ENCODE measurements at places on chromosomes 3 and 15.

GRCh38 chr3:34948517-34948916 lies 690.8 kb upstream of the ARPP21 start:
- no peak for DNase-seq

- no peak for DNase-seq
These were observed 462.7 kb upstream of the ATP11B start for GRCh38 chr3:182330646-182331045.

DNA sequence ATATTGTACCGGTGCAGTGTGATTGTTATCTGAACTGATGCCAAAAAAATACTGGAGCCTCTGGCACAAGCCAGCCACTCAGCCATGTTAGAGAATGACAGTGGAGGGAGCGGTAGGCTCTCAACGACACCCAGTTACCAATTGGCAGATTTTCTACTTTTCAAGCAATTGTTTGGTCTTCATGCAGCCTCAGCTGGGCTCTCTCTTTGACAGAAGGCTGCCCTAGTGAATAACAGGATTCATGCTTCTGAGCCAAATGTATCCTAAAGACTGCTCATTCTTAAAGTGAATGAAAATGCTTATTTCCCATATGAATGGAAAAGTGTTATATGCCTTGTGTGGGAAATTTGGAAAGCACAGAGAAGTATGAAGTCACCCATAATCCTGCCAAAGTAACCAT lies 261.2 kb upstream of the TRIM42 start:
- DNase-seq, result no peak

GRCh38 chr3:194105292-194105691 lies 30.7 kb upstream of the HES1 start:
- DNase-seq, result no peak

DNA sequence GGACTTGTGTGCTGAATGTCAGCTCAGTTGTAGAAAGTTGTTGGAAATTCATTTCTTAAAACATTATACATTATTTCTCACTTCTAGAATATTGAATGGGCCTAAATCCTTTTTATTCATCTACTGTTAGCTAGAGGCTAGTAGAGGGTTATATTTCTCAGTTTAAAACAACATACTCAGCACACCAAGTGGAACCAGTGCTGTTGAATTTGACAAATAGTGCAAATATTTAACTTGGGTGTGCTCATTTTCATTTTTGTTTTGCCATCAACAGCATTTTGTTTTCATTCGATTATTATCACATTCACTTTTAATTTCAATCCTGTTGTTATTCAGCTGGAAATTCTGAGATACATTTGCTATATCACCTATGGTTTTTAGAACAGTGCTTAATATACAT lies 269.4 kb upstream of the PEX5L start:
- DNase-seq, result no peak

DNA sequence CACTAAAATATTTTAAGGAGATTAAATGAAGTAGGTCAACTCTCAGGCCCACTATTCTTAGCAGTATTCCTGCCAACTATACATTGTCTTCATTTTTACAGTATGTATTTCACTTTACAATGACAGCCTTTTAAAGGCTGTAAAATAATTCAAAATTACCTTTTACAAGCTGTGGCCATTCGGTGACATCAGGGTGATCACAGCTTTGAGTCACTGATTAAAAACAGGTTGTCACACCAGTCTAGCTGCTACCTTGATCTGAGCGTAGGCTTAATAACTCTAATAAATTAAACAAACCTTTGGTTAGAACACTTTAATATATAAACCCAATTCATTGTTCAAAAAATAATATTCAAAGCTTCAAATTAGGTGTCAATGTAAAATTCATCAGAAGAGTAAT lies 29.9 kb downstream of the UBE3A start:
- DNase-seq, result no peak

Data from left renal pelvis (tissue), 4 donors.